NCI-H1694 treated with DMSO at 0.1 percent for 48 hours (cell line): ENCODE measurements at places on chromosomes 4 and X.

DNA sequence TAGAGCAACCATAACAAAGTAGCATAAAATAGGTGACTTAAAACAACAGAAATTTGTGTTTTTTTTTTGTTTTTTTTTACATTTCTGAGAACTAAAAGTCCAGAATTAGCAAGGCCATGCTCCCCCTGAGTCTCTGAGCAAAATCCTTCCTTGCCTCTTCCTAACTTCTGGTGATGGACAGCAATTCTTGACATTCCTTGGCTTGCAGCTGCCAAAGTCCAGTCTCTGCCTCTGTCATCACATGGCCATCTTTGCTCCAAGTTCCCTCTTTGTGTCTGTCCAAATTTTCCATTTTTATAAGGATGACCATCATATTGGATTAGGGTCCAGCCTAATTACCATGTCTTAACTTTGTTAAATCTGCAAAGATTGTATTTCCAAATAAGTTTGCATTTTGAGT, 407.2 kb downstream of the PDHA2 start:
- DNase-seq, result no peak

DNA sequence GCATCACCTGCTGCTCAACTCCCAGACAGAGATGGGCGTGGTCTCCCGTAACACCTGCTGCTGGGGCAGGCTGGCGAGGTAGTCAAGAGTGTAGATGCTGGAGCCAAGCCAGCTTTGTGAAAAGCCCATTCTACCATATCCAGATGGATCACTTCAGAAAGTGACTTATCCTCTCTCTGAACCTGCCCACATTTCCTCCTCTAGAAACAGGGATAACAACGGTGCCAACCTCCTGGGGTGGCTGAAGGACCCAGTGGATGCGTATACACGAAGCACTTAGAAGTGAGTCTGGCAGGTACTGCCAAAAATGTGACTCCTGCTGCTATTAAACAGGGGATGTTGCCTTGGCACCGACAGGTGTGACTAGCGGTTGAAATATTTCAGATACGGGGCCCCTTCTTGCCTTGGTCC, 95.8 kb downstream of the SORBS2 start:
- no peak for DNase-seq

DNA sequence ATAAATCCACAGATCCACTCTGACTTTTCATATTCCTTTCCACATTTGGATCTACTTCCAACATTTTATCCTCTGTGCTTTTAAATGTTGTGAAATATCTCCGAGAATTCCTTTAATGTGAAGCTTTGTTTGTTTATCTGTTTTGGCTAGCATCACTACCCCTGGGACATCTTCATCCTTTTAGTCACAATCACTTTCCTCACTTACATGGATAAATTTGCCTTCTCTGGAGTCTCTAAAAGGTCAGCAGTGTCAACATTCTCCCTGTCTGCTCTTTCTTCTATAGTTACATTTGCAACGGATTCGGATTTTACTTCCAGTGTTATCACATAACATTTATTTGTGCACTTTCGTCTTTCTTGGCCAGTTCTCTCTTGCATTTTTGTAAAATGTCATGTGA, 34.2 kb upstream of the LRAT start:
- no peak for DNase-seq

DNA sequence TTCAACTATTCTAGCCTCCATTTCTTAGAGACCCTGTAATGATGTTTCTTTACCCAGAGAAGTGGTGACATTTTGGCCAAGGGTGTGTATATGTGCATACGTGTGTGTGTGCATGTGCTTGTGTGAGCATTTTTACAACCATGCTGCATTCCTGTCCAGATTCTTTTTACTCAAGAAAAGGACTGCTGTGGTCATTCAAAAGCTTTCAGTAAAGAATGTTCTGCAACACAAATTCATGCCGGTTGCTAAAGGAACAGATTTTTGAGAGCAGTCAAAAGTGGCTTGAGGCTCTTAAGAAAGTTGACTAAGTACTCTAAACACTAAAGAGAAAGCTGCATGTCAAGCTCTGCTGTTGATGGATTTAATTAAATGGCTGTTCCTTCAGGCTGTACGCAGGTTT, 65.0 kb upstream of the FMR1 start:
- no peak for DNase-seq

- DNase-seq, result no peak
Observed at GRCh38 chr4:26441102-26441501, 49.2 kb downstream of the CCKAR start.

- DNase-seq, result no peak
Observed at GRCh38 chr4:38463268-38463958, 200.6 kb upstream of the KLF3 start.

DNA sequence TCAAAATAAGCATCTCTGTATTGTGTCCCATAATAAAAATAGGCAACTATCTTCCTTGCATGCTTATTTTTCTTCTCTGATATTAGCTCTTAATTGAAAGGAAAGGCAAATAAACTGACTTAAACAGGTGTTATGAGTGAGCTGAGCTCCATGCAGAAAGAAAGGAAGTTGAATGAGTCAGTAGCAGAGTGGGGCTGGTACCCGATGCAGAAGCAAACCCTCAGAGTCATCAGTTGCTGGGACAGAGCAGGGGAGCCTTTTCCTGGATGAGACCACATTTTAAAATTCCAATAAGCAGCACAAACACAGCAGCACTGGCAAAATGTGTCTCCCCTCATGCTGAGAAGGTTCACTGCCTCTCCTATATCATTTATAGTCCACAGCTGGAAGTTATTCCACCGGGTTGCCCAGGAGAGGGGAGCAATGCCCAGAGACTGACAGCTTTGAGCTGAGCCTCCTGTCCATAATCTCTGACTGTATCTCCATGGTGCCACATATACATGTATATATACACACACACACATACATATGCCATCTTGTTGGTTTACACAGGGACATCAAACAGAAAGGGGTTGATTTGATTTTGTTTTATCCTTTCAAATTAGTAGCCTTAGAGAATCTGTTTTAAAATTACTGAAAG, 274.3 kb upstream of the PPARGC1A start:
- DNase-seq, result no peak
